ENCODE measurements at places on chromosomes 1 and 21.

DNA sequence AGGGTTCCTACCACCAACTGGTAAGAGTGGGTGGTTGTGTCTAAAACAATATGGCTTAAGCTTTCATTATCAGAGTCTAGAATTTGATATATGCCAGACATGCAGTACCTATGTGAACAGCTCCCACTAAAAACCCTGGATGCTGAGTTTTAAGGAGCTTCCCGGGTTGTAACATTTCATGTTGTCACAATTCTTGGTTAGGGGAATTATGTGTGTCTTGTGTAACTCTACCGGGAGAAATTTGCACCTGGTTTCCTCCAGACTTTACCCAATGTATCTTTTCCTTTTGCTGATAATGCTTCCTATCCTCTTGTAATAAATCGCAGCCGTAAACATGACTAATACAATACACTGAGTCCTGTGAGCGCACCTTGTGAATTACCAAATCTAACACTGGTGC, 48.3 kb downstream of the ARID4B start:
- no peak for DNase-seq

- DNase-seq: no peak
Measured at GRCh38 chr1:93584261-93585003, 97.2 kb downstream of the BCAR3 start.

- DNase-seq: no peak
Measured at GRCh38 chr1:189350983-189351616, 1126.6 kb downstream of the BRINP3 start.

GRCh38 chr1:162913345-162913744, 52.4 kb upstream of the CCDC190 start:
- DNase-seq: no peak

DNA sequence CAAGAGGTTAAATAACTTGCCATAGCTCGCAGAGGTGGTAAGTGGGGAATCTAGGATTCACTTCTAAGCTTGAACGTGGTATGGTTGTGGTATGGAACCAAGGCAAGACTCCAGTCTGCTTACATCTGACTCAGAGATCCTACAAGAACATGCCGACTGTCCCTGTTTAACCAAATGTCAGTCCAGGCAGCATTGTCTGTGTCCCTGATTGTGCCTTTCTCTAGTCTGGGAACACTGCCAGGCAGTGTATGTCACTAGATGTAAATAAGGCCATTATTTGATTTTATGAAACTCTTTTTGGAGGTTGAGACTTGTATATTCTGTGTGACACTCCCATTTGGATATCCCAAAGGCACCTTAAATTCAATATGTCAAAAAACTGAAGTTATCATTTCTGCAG, 96.0 kb downstream of the NOS1AP start:
- DNase-seq: no peak

All from HS-5 (cell line).